CD4-positive, alpha-beta T cell treated with Interleukin-12 subunit alpha and Interleukin-12 subunit beta, for 1 hour (primary cell): ENCODE measurements at places on chromosomes 11 and 22.

GRCh38 chr11:97909614-97910399 lies 1110.9 kb upstream of the CNTN5 start:
- no peak for DNase-seq

DNA sequence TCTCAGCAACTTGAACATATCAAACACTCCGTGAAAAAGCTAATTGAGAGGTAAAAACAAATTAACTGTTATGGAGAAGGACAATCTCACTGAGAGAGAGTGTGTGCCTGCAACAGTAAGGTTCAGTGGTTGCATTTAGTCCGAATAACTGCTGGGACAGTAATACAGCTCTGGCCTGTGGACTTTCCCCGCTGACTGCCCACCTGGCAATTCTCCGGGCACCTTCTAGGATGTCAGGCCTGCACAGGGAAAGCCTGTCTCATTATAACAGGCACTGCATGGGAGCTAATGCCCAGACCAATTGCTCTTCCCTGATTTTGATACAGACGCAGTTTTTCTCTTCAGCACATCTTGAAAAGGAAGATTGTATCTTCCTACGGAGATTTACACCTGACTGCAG lies 251.0 kb downstream of the DCDC1 start:
- DNase-seq, result no peak

- no peak for DNase-seq
Measured at GRCh38 chr22:39530116-39530515, 2.4 kb downstream of the RPS19BP1 start.

GRCh38 chr11:2775626-2776350 lies 76.0 kb upstream of the KCNQ1OT1 start:
- no peak for DNase-seq

GRCh38 chr22:49077036-49077393 lies 750.7 kb downstream of the BRD1 start:
- DNase-seq, result no peak

GRCh38 chr11:114036147-114036811 lies 23.2 kb upstream of the ZBTB16 start:
- peak; percentile 59 for DNase-seq

DNA sequence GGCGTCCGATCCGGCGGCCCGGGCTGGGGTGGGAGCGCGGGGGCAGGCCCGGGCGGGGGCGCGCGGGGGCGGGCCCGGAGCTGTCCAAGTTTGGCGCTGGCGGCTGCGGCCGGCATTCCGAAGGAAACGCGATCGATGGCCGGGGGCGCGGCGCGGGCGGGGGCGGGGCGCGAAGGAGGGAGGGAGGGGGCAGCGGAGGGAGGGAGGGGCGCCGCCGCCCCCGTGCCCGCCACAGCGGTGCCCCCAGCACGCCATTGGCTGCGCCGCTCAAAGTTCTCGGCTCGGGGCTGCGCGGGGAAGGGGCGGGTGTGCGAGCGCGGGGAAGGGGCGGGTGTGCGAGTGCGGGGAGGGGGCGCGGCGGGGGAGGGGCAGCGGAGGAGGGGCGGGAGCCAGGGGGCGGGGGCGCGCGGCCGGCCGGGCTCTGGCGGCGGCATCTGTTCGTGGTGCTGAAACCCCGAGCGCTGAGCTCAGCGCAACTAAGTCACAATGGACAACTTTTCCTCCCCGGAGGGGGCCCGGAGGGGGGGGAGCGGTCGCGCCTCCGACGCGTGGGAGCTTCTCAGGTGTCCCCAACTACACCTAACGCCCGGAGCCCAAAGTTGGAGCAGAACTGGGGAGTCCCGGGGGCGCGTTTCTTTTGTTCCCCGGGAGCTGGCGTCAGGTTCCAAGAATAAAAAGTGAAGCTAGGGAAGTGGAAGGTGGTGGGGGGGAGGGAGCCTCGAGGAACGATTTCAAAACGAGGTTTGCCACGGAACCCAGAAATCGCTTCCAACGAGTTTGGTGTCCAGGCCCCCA lies 2.2 kb downstream of the PHF21B start:
- DNase-seq, result no peak

DNA sequence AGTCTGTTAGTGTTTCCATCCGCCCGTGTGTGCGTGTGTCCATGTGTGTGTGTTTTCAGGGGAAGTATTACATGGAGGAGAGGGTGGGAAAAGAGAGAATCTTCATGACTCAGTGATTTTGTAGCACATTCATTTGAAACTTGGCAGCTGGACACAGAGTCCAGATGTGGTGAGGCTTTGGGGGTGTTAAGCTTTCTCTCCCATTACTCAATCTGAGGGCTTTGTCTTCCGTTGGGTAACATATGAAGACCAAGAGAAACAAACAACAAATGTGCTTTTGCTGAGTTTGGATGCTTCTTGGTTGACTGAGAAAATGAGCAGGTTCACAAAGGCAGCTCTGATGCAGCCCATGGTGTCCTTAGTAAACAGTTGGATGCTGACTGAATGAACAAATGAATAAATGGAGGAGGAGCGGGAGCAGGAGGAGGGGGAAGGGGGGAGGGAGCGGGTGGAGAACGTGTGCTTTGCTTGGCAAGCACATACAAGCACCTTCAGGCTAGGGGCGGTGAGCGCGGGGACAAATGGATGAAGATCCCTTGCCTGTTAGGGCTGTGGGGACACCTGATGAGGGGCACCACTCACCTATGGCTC lies 104.3 kb downstream of the ST3GAL4 start:
- no peak for DNase-seq

- DNase-seq, result no peak
Measured at GRCh38 chr22:20455709-20456063, 18.1 kb upstream of the SCARF2 start.

GRCh38 chr11:114110952-114111947 lies 51.7 kb downstream of the ZBTB16 start:
- no peak for DNase-seq

DNA sequence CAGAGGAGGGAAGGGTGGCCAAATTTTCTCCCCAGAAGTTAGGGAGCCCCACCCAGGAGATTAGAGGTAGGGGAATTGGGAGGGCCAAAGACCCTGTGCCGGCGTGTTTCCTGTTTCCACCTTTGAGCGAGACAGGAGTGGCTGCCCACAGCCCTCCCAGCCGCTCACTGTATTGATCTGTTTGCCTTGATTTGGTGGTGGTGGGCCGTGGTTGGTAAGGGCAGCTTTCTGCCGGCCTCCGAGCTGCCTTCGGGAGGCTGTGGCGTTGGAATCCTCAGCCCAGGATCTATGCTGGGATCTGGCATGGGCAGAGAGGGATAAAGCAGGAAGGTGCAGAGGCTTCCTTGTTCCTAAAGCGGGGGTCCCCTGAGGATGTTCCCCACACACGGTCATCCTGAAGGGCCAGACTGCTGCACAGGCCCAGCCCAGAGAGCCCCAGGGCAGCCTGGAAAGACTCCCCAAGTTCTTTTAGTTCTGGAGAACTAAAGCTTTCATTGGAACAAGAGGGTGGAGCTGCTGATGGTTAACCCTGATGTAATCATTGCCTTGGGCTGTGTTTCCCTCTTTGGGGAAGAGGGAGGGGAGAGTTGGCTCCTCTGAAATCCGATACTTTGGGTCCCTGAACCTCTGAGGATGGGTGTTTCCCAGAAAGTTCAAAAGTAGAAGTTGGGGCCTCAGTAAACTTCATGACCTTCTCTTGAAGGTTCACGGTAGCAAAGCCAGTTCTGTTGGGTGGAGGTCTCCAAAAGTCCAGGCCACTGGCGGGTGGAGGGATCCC lies 7.2 kb downstream of the FAM83F start:
- no peak for DNase-seq
